ENCODE measurements at places on chromosomes 5 and 9.

DNA sequence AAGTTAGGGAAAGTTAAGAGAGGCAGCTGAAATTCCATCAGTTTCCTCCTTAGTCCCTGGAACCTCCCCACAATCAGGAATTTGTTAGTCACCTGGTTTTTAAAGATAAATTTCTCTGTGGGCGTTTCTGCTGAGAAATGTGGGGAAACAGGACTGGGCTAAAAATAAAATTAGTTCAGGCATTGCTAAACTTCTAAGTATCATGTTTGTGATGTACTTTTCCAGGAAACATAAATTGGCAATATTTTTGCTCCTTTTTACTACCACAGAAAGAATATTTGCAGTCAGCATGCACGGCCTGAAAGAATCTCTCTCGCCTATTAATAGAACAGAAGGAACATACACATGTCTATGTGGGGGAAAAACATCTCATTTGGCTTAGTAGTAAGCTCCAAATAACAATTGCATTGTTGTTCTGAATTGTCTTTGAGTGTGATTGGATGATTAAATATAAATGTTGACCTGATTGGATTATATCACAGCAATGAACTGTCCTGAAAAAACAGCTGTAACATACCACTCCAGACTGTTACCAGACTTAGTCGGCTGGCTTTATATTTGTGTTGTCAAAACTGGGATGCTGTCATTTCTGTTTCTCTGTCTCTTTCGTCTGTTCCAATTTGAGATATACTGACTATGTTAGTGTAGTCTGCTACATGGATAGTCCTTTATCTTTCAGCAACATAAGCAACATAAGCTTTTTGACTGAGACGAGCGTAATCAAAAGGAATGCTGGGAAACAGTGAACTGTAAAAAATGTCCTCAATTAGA lies 12.9 kb downstream of the TJP2 start:
- peak; percentile 77 for DNase-seq

DNA sequence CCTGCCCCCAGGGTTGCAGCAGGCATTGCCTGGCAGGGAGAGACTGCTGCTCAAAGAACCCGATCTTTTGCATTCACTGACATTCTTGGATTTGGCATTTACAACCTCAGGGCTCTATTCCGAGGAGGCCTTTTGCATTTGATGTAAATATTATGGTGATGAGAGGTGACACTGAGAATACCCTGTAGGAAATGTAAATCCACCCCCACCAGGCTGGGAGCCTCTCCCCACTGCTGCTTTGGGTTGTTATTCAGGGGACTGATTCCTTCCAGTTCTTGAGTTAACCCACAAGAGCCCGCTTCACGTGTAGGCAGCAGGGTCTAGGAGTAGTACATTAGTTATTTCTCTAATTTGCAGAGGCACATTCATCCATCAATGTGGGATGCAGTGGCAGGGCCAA lies 55.5 kb upstream of the ARAP3 start:
- DNase-seq: no peak

GRCh38 chr9:130990978-130991777 lies 17.8 kb upstream of the LAMC3 start:
- no peak for DNase-seq

- DNase-seq: no peak
Measured at GRCh38 chr5:117131048-117131679, 556.5 kb upstream of the SEMA6A start.

GRCh38 chr9:132995121-132995420 lies 16.6 kb downstream of the GFI1B start:
- no peak for DNase-seq

DNA sequence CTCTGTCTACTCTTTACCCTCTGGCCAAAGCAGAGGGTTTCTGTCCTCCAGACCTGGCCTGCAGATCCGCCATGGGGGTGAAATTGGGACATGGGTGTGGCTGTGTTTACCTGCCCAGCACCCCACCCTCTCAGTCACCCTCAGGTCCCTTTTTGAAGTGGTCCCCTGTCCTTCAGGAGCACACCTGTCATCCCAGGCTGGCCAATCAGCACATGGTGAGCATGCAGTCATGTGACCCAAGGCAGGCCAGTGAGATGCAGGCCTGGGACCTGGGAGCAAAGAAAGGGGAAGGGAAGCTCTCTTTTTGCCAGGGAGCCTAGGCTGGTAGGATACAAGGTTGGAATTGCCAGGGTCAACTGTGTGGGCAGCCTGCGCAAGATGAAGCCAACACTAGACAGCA lies 28.3 kb upstream of the IER5L start:
- no peak for DNase-seq

- DNase-seq: no peak
Measured at GRCh38 chr5:92885950-92886349, 695.1 kb downstream of the NR2F1-AS1 start.

DNA sequence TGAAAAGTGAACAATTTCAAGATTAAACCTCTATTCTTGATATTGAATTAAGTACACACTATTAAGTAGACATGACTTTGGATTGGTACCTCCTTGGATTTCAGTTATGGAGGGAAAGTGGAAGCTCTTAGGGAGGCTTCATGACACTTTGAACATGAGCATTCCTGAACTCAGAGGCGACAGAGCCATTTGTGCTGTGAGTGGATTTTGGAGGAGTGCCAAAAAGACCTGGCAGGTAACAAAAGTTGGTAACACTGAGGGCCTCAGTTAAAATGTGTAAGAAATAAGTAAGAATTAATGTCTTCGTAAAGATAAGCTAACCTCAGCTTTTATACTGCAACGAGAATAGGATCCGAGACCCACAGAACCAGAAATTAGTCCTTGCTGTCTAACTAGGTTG lies 356.7 kb downstream of the ARRDC3 start:
- no peak for DNase-seq

- DNase-seq: no peak
Measured at GRCh38 chr5:72936893-72937292, 18.9 kb upstream of the FCHO2 start.

DNA sequence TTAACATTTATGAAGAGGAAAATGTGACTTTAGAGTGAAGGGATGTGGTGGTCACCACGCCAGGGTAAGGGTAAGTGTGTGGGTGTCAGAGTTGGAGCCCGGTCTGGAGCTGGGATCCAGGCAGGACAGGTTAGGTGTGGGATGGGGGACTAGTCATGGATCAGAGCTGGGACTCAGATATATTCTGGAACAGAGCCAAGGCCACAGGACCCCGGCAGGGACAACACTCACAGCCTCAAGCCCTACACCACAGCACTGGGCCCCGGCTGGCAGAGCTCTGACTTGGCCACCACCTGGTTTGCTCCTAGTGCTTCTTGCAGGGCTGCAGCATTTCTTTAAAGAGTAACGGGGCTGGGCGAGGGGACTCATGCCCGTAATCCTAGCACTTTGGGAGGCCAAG lies 47.4 kb downstream of the C5orf15 start:
- no peak for DNase-seq

GRCh38 chr5:30839956-30840355 lies 353.5 kb upstream of the CDH6 start:
- no peak for DNase-seq

DNA sequence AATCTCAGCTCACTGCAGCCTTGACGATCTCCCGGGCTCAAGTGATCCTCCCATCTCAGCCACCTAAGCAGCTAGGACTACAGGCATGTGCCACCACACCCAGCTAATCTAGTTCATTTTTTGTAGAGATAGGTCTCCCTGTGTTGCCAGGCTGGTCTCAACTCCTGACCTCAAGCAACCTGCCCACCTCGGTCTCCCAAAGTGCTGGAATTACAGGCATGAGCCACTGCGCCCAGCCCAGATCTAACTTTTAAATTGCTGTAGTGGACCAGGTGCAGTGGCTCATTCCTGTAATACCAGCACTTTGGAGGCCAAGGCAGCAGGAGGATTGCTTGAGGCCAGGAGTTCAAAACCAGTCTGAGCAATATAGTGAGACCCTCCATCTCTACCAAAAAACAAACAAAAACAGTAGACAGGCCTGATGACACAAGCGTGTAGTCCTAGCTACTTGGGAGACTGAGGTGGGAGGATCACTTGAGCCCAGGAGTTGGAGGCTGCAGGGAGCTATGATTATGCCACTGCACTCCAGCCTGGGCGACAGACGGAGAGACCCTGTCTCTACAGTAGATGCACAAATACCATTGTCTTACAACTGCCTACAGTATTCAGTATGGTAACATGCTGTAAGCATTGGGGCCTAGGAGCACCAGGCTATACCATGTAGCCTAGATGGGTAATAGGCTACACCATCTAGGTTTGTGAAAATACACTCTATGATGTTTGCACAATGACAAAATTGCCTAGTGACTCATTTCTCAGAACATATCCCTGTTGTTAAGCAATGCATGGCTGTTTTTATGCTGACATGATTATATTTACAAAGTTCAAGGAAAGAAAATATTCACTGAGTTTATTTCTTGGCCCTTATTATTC lies 1.5 kb upstream of the SIT1 start:
- DNase-seq: no peak

GRCh38 chr9:5532790-5533189 lies 22.5 kb downstream of the PDCD1LG2 start:
- DNase-seq: no peak

GRCh38 chr9:99731950-99732349 lies 89.7 kb upstream of the NR4A3 start:
- DNase-seq: no peak

DNA sequence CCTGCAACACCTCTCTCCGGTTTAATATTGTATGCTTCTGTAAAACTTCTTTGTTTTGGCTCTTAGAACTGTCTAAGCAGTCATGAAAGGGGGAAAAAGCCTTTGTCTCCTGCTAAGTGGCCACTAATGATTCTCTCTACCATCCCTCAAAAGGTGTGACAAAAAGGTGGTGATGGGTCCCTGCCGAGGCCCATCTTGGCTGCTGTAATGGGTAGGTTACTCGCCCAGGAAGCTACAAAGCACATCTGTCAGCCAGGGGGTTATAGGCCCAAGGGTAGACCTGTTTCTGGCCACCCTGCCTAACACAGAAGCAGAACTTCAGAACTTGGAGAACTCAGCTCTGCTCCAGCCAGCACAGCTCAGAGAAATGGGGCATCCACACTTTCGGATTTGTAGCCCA lies 1.6 kb downstream of the FAM219A start:
- no peak for DNase-seq

- no peak for DNase-seq
Measured at GRCh38 chr9:130791303-130791894, 43.7 kb upstream of the ABL1 start.

GRCh38 chr9:113636165-113636564 lies 172.6 kb downstream of the RGS3 start:
- no peak for DNase-seq

DNA sequence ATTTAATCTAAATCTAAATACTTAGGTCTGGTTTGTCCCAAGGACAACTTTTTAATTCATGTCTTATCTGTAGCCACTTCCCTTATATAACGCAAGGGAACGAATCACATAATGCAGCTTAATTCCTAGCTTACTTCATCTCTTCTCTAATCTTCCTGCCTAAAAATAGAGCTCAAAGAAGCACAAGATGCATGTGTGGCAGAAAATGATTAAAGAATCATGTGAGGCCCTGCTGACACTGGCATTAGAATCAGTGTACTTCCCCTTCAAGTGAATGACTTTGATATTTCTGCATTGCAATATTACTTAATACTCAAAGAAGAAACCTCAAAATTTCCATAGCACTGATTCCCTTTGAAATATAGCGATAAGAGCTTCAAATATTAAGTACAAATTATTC lies 317.9 kb upstream of the FTMT start:
- no peak for DNase-seq

DNA sequence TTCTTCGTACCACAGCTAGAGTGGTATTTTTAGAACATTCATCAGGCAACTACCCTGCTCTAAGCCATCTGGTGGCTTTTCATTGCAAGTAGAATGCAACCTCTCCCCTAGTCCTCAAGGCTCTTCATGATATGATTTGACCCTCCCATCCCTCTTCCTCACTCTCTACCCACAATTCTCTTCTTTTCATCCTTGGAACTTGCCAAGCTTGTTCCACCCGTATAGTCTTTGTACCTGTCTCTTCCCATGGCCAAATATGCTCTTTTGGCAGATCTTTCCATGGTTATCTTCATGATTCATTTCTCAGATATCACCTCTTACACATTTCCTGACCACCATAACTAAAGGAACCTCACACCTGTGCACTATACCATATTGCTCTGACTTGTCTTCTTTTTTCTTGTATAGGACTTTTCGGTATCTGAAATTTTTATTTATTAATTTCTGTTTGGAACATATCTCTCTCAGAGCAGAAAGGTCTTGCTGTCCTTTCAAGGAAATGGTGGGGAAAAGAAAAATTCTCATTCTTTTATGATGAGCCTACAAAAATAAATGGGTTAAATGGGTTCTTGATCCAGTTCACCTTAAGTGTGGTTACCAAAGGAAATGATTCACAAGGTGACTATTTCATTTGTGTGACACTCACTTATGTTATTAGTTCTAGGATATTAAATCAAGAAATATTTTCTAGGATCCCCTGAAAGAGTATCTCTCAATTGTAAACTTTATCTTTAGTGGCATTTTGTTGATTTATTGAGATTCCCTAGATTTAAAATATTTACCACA lies 3.7 kb upstream of the CD274 start:
- DNase-seq: no peak

DNA sequence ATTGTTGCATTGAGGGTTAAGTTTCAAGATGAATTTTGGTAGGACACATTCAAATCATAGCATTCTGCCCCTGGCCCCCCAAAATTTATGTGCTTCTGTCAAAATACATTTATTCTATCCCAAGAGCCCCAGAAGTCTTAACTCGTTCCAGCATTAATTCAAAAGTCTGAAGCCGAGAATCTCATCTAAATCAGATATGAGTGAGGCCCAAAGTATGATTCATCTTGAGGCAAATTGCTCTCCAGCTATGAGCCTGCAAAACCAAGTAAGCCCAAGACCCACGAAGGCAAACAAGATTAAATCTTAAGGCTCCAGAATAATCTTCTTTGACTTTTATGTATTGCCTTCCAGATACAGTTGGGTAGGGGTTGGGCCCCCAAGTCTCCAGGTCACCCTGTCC lies 19.2 kb downstream of the TNPO1 start:
- no peak for DNase-seq

DNA sequence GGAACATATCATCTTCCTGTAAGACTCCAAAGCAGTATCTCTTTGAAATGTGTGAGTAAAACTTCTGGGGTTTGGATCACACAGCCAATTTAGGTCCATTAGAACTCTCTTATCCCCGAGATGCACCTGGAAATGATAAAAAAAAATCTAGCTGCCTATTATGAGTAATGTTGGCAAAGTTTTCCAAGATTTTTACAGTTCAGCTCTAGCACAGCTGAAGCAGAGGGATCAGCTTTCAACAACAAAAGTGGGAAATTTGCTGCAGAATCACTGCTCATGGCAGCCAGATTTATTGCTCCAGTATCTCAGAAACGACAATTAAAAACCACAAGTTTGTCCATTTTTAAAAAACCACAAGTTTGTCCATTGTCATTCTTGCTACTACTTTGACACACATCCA lies 292.2 kb downstream of the IRX2 start:
- DNase-seq: no peak

DNA sequence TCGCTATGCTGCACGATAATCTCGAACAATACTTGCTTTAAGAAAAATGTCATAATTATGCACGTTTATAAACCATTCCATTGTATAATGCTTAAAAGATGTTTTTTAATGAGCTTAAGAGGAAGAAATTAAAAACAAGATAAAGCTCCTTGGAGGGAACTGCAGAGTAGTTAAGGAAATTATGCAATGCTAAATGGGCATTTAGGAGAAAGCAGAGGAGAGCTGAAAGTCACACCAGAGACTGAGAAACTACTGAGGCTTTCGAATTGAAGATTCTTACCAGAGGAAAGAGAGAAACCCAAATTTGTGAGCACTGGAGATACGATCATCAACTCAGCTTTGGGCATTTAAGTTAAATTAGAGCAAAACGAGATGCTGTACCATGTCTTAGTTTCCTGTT lies 119.4 kb downstream of the CDH10 start:
- DNase-seq: no peak

- DNase-seq: no peak
Measured at GRCh38 chr9:133375116-133375723, 640 bp downstream of the SURF4 start.

Data from midbrain (tissue), 1 donor.